Left renal pelvis (tissue), 4 donors: ENCODE measurements at places on chromosomes 2 and 18. TPM values are rescaled to one million over a fixed set of nuclear protein-coding genes. Genes with fewer than 3 reads are reported as not detected.
A peak's percentile ranks its signal among the peaks of the same experiment; 100 is the strongest.

Gene KCNJ3
- 7.2 TPM for polyA plus RNA-seq

Gene IL1RN
- 8.7 TPM for polyA plus RNA-seq

Gene ANKRD62
- polyA plus RNA-seq: 0.15 TPM

Gene ACOXL
- polyA plus RNA-seq: 0.31 TPM

Gene CYRIA
- 2.8 TPM for polyA plus RNA-seq

Gene ADAM23
- 6.9 TPM for polyA plus RNA-seq

- DNase-seq: no peak
Observed at GRCh38 chr18:32674491-32674890, 98.3 kb downstream of the KLHL14 start.

- no peak for DNase-seq
Observed at GRCh38 chr2:237257471-237257951, 156.5 kb downstream of the COL6A3 start.

- no peak for DNase-seq
Observed at GRCh38 chr18:76805221-76805620, 17.1 kb upstream of the ZNF236 start.

- no peak for DNase-seq
Observed at GRCh38 chr2:239358062-239358754, 42.6 kb downstream of the HDAC4 start.

- DNase-seq: no peak
Observed at GRCh38 chr2:9484533-9484932, 10.2 kb downstream of the IAH1 start.

DNA sequence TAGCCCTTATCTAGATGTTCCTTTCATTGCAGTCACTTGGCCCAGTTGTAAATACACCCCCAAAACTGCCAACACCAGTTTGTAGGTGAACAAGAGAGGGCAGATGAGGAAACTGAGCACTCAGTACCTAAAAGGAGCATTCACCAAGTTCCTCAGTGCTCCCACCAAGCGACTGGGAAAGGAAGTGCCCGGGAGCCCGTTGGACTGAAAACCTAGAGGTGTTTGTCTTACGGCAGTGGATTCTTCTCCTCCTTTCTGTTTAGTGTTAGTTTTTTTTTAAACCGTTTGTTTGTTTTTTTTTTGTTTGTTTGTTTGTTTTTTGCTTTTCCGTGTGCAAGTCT lies 43.3 kb downstream of the SOX11 start:
- DNase-seq: no peak

- no peak for DNase-seq
Observed at GRCh38 chr2:26884486-26884885, 36.6 kb downstream of the DPYSL5 start.

DNA sequence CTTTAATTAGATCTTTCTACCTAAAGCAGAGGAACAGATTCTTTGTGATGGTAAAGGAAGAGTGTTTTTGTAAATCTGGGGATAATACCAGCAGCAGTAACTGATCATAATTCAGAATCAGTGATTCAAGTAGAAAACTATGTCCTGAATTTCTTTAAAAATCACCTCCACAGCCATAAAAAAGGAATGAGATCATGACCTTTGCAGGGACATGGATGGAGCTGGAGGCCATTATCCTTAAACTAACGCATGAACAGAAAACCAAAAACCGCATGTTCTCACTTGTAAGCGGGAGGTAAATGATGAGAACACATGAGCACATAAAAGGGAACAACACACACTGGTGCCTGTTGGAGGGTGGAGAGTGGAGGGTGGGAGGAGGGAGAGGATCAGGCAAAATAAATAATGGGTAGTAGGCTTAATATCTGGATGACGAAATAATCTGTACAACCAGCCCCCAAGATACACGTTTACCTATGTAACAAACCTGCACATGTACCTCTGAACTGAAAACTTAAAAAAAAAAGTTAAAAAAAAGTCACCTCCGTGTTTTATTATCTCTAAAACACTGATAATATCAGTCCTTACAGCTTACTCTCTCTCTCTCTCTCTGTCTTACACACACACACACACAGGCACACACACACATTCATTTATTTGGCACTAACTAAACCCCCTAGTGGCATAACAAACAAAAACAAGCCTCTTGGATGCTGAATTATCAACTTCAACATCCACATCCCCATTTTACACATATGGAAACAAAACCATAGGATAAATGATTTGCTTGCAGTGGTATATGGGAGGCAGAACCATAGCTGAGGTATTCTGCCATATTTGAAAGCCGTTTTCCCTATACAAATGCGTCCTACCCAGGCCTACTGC lies 1.4 kb downstream of the TM4SF20 start:
- DNase-seq: no peak

- no peak for DNase-seq
Observed at GRCh38 chr2:28128281-28128950, 237.9 kb downstream of the BABAM2 start.

DNA sequence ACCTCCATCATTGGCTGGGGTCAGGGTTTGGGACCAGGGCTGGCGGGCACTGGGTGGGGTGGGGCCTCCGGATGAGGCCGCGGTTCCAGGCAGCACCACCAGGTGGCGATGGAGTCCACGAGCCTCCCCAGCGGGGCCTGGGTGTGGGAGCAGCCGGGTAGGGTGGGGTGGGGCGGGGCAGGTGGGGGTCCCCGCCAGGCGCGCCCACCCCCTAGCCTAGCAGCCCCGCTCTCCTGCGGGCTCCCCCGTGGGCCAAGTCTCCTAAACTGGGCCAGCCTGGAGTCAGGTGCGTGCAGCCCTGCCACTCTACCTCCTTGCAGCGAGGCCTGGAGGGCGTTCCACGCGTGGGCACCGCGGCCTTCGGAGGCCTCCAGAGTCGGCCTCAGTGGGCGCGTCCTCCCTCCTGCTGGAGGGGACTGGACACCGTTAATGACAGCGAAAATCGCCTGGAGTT lies 187.5 kb downstream of the TWIST2 start:
- DNase-seq: no peak

DNA sequence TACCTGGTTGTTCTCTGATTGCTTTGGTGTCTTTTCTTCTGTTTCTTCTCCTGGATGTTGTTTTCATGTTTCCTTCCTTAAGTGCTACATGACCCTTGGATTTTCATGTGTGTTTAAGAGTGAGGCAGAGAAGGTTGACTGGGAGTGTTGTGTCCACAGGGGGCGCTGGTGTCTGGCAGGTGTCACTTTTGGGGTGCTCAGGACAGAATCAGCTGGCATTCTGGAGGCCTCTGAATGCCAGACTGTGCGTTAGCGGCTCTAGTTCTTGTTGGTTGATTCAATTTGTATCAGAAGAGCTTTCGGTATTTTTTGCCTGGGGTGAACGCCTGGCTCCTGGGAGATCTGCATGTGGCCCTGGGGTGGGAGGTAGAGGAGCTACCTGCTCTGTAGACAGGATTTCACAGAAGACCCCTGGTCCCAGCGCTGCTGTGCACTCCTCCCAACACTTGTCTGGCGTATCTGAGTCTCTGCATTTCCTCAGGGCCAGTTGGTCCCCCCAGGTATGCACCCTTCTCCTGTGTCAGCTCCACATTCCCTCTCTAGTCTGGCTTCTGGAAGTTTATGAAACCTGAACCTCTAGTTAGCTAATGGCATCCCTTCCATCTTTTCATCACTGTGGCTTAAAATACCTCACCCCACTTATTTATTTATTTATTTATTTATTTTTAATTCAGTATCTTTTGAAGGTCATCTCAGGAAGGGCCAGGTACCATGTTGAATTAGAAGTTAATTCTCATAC lies 1.1 kb downstream of the GREB1 start:
- DNase-seq: no peak

DNA sequence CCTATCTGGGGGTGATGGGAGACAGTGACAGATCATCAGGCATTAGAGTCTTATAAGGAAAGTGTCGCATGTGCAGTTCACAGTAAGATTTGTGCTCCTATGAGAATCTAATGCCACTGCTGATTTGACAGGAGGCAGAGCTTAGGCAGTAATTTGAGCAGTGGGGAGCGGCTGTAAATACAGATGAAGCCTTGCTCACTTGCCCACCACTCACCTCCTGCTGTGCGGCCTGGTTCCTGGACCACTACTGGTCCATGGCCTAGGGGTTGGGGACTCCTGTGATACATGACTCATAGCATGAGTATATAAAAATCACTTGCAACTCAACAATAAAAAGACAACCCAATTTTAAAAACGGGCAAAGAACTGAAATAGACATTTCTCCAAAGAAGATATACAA lies 71.1 kb upstream of the ACAA2 start:
- DNase-seq: no peak

DNA sequence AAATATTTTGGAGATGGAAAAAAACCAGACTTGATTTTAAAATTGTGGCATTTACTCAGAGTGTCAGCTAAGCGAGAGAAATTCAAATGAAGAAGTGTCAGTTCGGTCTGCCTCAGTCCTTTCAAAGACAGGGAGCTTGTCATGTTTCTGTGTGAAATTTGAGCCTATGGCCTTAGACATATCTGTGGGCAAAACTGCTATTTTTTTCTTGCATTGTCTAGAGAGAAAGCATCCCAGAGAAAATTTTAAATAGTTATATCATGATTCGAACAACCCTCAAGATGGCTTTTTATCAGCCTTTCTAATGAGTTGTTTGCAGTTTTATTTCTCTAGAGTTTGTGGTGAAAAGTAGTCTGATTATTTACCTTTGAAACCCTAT lies 50.2 kb upstream of the KCNE4 start:
- DNase-seq: no peak

DNA sequence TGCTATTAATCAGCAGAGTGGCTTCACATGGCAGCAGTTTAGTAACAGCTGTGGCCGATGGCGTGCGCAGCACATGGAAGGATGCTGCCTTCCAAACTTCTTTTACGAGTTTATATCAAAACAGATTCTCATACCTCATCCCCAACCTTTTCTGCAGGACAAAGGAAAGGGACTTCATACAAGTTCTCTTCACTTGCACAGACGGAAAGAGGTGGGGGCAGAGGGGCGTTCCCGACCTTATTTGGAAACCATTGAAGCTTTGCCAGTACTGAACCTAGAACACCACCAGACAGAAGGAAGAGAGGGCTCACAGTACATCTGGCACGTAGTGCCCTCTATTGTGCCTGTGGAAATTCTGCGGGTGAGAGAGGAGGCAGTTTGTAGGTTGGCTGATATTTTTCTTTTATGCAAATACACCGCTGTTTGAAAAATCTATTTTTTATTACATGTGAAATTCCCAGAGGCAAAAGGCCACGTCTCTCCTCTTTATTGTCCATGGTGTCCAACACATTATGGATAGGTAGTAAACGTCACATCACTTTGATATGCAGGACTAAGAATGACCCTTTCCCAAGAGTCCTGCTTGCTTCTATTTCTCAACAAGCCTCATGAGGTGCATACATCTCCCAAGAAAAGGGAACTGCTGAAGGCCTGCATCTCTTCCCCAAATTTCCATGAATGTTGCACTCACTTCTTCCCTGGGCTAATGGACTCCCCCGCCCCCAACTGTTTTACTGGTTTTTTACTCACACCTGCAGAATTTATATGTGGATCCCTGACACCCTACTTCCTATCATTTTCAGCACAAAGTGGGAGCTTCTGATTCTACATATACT lies 31.3 kb downstream of the COLEC12 start:
- no peak for DNase-seq

GRCh38 chr2:218269900-218270720 lies at the start of the genes AAMP and PNKD:
Gene AAMP (minus strand): TSS chr2:218270137. CDS start chr2:218270086, 51 bp downstream.
Gene PNKD (plus strand): TSS chr2:218270519. CDS start chr2:218270536, 17 bp downstream.
- DNase-seq: peak; percentile 100

- no peak for DNase-seq
Observed at GRCh38 chr2:163264341-163264740, 425.8 kb upstream of the KCNH7 start.

GRCh38 chr2:203706403-203706802 lies at the start of gene CD28:
Gene CD28 (plus strand): TSS chr2:203706639. CDS start chr2:203706697, 58 bp downstream.
- no peak for DNase-seq

DNA sequence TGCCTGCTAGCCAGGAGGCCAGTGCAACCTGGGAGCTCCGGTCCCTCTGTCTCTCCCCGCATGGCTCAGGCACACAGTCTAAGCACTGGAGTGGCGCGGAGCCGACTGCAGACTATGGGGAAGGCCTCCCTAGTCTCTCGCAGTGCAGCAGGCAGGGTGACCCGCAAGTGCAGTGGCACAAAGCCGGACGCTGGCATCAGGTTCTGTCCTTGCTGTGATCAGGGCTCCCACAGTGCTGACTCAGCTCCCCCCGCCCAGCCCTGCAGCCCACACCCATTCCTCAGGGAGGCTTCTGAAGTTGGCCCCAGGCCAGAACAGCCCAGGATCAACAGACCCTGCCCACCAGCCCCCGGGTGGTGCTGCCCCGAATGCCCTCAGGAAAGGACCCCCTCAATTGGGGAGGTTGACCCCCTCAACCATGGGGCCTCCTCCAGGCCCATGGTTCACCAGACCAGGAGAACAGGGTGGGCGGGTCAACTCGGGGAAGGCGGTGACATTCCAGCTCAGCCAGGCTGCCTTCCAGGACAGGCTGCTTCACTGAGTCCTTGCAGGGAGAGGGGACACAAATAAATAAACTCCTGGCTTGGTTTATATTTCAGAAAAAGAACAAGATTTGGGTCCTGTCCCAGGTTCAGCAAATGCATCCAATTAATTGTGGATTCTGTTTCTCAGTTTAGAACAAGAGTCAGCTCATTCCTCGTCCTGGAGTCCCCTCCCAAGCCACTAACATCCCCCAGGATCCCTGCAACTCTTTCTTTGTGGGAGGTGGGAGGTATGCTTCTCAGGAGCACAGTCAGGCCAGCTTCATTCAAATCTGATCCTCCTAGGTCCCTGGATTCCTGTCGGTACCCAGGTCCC lies 12.2 kb downstream of the BIN1 start:
- no peak for DNase-seq

DNA sequence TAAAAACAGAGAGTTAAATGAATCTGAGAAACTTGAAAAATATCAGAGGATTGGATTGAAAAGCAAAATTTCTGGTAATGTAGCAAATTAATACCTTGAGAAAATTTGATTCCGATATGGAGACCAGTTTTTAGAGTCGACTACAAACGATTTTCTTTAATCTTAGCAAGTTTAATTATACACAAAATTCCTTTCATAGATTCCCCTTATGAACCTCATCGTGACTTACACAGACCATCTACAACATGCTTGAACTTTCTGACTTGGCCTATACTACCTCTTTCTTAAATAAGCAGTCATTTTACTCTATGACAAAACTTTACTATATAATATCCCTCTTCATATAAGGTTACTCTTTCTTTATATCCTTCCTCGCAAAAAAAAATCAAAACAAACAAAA lies 769.6 kb upstream of the CRIM1 start:
- no peak for DNase-seq

DNA sequence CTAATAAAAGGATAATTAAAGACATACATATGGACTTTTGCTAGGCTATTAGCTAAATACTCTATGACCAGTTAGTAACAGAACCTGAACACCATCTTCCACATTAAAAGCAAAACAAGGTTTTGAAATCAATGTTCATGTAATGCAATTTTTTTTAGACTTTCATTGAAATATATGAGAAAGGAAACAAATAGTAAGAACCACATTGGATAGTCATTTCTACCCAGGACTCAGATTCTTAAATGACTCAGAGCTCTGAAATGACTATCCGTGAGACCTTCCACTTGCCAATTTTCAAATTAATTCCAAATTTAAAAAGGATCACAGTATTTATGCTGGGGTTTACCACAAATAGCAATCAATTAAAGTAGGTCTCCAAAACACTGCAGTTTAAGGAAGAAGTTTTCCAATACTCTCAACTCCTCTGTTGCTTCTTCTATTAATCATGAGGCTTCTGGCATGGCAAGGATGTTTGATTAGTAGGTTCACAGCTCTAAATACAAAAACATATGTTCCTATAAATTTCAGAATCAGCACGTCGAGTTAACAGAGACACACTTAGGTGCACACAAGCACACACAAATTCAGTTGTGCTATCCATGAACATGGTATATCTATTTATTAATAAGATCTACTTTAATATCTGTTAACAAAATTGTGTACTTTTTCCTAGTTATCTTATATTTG lies 841.0 kb downstream of the RNF144A start:
- DNase-seq: no peak
